ENCODE measurements at places on chromosomes 1 and 21. TPM values are rescaled to one million over a fixed set of nuclear protein-coding genes. Genes with fewer than 3 reads are reported as not detected.

FAM20B gene
- 44.5 TPM for total RNA-seq

GJA4 gene
- total RNA-seq, result not detected

RCSD1 gene
- total RNA-seq, result 0.29 TPM

- no peak for DNase-seq
Observed at GRCh38 chr1:188660572-188660971, 1817.1 kb downstream of the BRINP3 start.

DNA sequence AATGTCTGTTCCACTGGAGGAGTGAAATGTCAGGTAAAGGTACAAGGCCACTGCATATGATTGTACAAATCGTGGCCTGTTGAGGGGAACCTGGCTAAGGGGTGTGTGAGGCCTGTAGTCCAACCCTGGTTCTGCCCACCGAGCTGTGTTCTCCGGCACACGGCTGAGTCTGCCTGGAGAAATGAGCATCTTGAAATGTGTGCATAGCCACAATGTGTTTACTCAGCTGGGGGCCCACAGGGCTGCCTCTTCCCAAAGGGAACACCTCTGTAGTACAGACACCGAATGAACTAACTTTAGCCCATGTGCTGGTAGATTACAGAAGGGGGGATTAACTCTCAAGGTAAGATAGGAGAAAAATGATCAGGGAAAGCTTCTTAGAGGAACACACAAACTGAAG is 30.2 kb downstream of the AK4 start:
- DNase-seq, result no peak

- no peak for DNase-seq
Observed at GRCh38 chr1:5707566-5708345, 284.5 kb downstream of the NPHP4 start.

DEGS1 gene
- 151 TPM for total RNA-seq

- DNase-seq, result no peak
Observed at GRCh38 chr1:146013559-146013922, 8.0 kb downstream of the HJV start.

DNA sequence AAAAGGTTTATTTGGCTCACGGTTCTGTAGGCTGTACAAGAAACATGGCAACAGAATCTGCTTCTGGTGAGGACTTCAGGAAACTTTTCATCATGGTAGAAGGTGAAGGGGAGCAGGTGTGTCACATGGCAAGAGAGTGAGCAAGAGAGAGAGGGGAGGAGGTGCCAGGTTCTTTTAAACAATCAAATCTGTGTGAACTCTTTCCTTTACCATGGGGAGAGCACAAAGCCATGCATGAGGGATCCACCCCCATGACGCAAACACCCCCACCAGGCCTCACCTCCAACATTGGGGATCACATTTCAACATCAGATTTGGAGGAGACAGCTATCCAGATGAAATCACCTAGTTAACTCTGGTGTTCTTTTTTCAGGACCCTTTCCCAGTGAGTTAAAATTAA is 103.6 kb downstream of the GALNT2 start:
- no peak for DNase-seq

PPIH gene
- 114 TPM for total RNA-seq

Data from A172 (cell line).